Neural progenitor cell (in vitro differentiated cells): ENCODE measurements at places on chromosomes 4 and X.

- peak; percentile 10 for DNase-seq
These were observed 449.8 kb downstream of the C4orf33 start for GRCh38 chr4:129545599-129546278.

DNA sequence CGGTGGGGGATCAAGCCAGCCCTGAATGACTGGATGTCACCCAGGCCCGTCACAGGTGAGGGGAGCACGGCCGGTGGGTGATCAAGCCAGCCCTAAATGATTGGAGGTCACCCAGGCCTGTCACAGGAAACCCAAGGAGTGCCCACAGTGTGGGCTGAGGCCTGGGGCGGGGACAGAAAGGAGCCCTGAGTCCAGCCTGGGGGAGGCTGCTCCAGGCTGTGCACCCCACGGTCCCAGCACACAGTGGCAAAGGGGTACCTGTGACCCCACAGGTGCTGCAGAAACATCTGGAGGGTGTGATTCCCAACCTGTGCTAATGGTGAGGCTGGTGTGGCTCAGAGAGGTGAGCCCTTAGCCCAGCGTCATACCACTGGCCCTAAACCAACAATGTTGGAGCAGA lies 6.2 kb upstream of the CPLX1 start:
- no peak for DNase-seq

DNA sequence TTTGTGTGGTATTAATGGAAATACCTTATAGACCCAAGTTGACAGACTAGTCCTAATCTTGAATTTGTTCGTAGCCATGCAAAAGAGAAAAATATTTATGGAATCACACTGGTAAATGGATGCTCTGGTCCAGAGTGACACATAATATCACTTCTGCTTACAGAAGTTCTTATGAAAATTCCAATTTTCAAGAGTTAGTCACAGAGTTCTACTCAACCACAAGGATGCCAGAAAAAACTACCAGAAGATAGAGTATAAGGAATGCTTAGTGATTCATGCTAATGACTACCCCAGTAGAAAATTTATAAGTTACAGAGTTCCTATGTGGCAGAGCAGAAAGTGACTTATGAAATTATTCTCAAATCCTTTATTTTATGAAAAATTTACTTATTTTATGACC lies 1384.8 kb downstream of the FAM133A start:
- DNase-seq: no peak

GRCh38 chr4:1578251-1578773 lies 105.8 kb downstream of the FAM53A start:
- peak; percentile 78 for DNase-seq
